ENCODE measurements at places on chromosomes 13 and 19.

DNA sequence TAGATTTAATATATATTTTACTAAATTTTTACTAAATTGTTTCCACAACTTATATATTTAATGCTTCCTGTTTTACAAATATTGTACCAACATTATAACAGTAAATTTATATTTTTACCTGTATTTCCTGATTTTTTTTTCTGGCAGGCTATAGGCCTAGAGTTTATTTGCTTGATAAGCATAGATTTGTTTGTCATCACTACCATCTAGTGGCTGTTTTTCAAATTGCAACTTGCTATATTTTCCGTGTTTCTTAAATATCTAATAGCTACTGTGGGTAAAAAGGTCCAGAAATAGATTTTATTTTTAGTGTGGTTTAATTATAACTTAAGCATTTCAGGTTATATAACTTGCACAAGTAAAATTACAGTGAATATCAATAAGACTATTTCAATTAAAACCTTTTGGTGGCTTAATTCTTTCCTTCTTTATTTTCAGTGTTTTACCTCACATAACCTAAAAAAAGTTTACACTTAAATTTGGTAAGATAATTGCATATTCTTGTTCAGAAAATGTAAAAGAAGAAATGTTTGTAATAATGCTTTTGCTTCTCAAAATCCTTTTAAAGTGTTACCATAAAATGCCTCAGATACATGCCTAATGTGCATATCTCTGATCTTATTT lies 60.6 kb downstream of the NDFIP2 start:
- peak; percentile 36 for DNase-seq

DNA sequence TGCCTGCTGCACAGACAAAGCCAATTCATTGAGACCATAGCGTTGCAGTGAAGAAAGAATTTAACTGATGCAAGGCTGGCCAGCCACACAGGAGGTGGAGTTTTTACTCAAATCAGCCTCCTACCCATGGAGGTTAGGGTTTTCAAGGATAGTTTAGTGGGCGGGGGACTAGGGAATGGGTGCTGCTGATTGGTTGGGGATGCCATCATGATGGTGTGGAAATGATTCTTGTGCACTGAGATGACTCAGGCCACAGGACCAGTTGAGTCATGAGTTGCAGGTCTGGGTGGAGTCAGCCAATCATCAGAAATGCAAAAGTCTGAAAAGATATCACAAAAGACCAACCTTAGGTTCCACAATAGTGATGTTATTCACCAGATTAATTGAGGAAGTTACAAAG lies 359.6 kb downstream of the FOXO1 start:
- no peak for DNase-seq

GRCh38 chr19:49981603-49982593 lies 20.9 kb upstream of the SIGLEC11 start:
- DNase-seq: no peak

DNA sequence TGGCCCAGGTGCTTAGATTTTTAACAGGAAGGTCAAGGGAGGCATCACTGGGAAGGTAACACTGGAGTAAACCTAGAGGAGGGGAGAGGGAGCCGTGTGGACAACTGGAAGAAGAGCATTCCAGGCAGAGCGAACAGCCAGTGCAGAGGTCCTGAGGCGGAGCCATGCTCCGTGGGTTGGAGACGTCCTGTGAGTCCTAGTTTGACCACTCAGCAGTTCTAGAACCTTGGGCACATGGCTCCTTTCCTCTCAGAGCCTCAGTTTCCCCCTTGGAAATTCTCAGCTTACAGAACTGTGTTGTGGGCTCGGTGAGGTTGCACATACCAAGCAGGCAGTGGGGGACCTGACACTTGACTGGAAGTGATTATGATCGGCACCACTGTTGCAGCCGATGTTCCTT lies 130.9 kb downstream of the DPF1 start:
- DNase-seq: no peak

DNA sequence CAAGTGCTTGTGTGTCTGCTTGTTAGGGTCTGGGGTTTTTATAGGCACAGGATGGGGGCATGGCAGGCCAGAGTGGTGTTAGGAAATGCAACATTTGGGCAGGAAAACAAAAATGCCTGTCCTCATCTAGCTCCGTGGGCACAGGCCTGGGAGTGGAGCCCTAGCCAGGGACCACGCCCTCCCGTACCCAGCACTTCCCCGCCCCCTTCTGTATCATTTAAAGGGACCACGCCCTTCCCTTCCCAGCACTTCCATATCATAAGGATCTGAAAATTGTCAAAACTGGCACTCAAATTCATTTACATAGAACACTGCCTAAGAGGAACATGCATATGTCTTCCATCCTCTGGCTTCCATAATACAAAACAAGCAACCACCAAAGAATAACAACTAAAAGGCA lies 185.8 kb downstream of the B3GLCT start:
- DNase-seq: no peak

DNA sequence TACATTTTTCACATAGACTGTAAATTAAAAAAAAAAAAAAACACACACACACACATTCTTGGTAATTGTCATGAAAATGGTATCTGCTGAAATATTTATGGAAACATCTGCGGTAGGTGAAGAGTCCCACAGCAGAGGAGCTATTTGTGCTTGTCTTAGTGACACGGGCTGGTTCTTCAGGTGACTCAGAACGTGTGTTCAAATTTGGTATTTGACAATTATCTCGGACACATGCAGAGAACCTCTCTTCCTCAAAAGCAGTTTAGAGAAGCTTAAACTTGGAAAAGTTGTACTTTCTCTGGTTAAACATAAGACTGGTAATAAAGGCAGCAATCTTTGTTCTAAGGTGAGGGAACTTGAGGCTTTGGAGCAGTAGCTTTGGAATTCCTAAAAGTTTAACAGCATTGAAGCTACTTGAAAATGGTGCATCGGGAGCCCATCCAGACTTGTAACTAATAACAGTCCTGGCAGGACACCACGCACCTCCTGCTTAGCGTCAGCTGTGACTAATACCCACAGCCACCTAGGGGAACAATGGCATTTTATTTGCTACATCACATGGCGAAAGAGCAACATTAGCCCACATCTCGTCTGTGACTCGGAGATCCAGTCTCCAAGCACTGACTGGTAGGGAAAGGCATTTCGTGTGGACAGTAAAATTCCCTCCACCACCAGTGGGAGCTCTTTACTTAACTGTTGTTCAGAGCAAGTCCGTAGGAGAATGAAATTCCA lies 1505.1 kb upstream of the SLC10A2 start:
- peak; percentile 67 for DNase-seq

GRCh38 chr13:99617474-99618255 lies 116.4 kb downstream of the TM9SF2 start:
- no peak for DNase-seq

DNA sequence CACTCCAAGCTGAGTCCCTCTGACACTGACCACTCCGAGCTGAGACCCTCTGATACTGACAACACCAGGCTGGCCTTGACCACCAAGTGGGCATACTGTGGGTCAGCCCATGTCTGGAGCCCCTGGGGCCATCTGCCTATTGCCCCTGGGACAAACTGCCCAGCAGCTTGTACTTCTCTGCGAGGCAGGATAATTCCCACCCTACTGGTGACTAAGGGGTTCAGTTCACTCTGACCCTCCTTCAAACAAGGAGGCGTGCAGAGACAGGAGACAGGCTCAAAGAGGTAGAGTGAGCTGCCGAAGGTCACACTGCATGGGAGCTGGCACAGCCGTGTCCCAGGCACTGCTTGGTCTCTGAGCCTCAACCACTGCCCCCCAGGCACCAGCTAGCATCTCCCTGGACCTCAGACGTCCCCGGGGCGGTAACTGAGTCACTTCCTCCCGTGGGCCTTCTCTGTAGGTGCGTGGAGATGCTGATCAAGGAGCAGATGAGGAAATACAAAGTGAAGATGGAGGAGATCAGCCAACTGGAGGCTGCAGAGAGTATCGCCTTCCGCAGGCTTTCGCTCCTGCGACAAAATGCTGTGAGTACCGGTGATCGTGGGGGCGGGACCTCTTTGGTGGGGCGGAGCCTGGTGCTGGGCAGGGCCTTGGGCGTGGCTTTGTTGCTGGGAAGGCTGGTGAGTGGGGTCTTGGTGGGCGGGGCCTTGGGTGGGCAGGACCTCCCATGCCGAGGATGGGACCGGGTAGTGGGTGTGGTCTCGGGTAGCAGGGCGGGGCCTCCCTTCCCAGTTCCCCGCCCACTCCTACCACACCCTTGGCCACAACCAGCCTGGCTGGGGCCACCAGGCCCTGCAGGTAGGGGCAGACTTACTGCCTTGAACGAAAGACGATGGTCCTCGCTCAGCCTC lies 5.8 kb upstream of the USE1 start:
- no peak for DNase-seq

DNA sequence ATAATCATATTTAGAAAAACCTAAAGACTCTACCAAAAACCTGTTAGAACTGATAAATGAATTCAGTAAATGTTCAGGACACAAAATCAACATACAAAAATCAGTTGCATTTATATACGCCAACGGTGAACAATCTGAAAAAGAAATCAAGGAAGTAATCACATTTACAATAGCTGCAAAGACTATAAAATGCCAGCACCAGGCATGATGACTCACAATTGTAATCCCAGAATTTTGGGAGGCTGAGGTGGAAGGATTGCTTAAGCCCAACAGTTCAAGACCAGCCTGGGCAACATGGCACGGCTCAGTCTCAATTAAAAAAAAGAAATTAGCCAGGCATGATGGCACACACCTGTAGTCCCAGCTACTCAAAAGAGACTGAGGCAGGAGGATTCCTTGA lies 7.0 kb downstream of the ZNF562 start:
- DNase-seq: no peak

Data from stromal cell of bone marrow (primary cell).